ENCODE measurements at places on chromosomes 16 and 17. TPM values are rescaled to one million over a fixed set of nuclear protein-coding genes. Genes with fewer than 3 reads are reported as not detected.
A peak's percentile ranks its signal among the peaks of the same experiment; 100 is the strongest.

KIF2B gene
- total RNA-seq, result not detected

CHST4 gene
- not detected for total RNA-seq

TBX2 gene
- total RNA-seq, result 3.6 TPM

GRB7 gene
- total RNA-seq, result not detected

SDR42E1 gene
- total RNA-seq, result 3.5 TPM

UTP4 gene
- total RNA-seq, result 31.5 TPM

LGALS9B gene
- total RNA-seq, result not detected

PIK3R6 gene
- 1.2 TPM for total RNA-seq

TRPV3 gene
- total RNA-seq, result 0.06 TPM

TEX14 gene
- not detected for total RNA-seq

DNA sequence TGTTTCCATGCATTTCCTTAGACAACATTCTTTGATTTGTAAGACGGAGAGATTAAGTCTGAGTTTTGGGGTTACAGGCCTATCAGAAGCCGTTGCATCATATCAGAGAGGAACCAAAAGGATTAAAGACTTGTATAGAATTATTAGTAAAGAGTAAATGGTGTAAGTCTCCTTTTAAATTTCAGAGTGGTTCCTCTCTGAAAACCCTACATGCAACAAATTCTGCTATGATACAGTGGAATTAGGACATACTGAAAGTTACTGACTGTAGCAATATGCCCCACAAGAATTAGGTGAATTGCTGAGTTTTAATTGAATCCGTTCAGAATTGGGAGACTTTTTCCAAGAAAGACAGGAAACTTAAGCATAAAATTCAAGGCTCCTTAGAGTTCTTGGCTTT is 221.6 kb downstream of the FTO start:
- DNase-seq, result no peak

DNA sequence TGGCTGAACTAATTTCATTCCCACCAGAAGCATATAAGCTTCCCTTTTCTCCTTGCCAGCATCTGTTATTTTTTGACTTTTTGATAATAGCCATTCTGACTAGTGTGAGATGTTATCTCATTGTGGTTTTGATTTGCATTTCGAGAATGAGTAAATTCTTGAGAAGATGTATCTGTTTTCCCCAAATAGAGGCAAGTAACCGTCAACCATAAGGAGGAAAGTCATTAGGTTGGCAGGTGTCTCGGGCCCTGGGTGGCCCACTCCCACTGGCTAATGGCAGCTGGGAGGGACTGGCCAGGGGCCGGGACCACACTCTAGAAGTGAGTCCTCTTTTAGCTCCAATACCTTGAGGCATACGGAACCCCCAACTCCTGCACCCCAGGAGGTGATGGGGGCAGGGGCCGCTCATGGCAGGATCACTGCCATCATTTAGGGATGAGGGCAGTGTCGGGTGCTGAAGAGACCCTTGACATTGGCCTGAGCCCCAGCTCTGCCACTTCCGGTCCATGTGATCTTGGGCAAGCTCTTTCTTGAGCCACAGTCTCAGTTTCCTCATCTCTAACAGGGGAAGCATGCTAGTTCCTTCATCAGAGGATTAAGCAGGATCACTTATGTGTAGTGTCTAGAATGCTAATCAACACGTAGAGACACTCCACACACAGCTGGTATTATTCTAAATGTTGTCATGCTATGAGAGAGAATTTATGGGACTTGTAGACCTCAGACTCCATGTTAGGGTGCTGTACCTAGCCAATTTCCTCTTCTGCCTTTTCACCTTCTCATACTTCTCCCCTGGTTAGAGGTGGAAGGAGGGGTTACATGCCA is 44.3 kb downstream of the RGS9 start:
- no peak for DNase-seq

GRCh38 chr16:47644166-47644565 is 183.0 kb downstream of the PHKB start:
- DNase-seq, result peak; percentile 50

DNA sequence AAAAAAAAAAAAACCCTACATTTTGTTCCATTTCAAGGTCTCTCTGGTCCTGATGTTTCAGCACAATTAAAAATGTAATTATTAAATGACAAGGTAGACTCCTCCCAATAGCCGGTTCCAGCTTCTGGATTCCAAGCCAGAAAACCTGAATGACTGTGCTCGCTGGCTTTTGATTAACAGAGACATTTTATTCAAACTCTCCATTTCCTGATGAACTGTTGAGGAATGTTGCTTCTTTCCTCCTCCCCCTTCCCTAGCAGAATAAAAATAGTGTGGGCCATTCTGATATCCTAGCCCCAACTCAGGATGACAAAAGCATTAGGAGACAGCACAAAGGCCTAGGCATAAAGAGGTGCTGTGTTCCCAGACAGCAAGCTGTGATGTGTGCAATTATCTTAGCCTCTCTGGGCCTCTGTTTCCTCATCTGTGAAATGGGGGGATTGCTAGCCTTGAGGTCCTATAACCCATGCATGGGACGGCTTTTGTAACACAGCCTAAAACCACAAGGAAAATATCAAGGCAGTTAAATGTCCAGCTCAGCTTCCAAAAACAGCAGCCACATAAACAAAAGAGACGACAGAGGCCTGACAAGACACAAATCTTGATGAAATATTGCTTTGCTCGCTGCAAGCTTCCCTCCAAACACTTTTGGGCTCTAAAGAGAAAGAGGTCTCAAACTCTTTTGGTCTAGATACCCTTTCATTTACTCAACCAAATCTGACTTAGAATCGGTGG is 127.2 kb upstream of the RCVRN start:
- no peak for DNase-seq

GRCh38 chr17:2592971-2593820 is at the start of gene PAFAH1B1:
Gene PAFAH1B1 (plus strand): TSS chr17:2593654. CDS start chr17:2638289, 44,635 bp downstream.
- DNase-seq, result no peak

GRCh38 chr17:76469991-76470739 is 2.8 kb downstream of the AANAT start:
- DNase-seq, result no peak

DNA sequence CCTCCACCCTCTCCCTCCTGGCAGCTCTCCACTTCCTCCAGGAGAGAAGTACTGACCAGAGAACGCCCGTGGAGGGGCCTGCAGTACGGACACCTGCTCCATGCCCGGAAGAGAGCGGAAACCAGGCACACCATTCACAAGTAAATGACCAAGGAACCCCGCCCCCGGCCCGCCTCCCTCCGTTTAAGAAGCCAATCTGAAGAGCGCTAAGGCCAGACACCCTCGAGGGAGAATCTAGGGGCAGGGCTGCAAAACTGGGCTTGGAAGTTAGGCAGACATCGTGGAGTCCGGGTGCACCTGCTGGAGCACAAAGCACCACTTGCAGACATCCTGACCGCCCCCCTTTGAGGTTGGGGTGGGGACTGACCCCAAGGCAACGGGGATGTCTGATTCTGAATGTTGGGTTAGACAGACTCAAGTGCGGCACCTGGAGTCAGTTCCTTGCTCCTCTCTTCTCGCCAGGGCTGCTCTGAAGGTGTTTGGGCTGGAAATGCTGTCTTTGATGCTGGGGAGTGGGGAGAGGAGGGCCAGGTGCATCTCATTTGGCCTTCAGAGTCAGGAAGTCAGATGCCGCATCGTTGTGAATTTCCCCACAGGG is 964 bp upstream of the FAAP100 start:
- no peak for DNase-seq

- no peak for DNase-seq
Observed at GRCh38 chr16:56211435-56211981, 20.2 kb downstream of the GNAO1 start.

DNA sequence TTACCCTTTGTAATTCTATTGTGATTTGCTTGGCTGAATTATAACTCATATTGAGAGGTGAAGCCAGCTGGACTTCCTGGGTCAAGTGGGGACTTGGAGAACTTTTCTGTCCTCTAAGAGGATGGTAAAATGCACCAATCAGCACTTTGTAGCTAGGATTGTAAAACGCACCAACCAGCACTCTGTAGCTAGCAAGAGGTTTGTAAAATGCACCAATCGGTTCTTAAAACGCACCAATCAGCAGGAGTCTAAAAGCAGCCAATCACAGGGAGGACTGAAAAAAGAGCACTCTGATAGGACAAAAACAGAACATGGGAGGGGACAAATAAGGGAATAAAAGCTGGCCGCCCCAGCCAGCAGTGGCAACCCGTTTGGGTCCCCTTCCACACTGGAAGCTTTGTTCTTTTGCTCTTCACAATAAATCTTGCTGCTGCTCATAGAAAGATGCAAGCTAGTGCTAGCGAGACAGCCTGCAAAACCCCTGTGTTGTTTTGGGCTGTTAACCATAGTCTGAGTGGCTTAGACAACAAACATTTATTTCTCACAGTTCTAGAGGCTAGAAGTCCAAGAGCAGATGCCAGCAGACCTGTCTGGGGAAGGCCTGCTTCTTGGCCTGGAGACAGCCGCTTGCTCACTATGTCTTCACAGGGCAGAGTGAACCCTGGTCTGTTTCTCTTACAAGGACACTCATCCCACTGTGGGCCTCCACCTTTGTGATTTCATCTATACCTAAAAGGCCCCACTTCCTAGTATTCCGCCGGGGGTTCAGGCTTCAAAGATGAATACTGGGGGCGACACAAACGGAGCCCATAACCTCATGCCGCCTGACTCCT is 39.0 kb upstream of the CRISPLD2 start:
- no peak for DNase-seq

GRCh38 chr17:12048843-12049473 is 28.3 kb downstream of the MAP2K4 start:
- DNase-seq, result no peak

GRCh38 chr16:31386157-31386984 is 6.8 kb upstream of the ITGAD start:
- DNase-seq, result no peak

GRCh38 chr17:50963139-50963538 is 97.0 kb upstream of the TOB1 start:
- DNase-seq, result no peak

DNA sequence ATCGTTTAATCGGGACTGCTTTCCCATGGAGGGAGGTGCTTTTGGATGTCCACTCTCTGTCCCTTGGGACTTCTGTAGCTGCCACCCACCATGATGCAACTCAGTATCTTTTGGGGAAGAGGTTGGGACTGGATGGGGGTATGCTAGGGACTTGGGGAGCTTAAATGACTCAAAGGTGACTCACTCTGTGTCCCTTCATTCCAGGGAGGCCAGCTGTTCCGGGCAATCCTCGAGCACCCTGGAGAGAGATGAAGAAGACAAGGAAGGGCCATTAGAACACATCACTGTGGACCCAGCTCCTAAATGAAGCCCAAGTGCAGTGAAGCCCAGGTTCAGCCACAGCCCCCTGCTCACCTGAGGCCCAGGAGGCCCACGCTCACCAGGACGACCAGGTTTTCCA is 4.6 kb downstream of the COL1A1 start:
- no peak for DNase-seq

- DNase-seq, result no peak
Observed at GRCh38 chr17:65925606-65926307, 266.2 kb downstream of the CEP112 start.

GRCh38 chr16:719815-720446 is 1.0 kb upstream of the ANTKMT start:
- no peak for DNase-seq

GRCh38 chr17:42112552-42113176 is at the start of gene DHX58:
Gene DHX58 (minus strand): TSS chr17:42112714. CDS start chr17:42111892, 822 bp downstream.
- DNase-seq, result no peak

- DNase-seq, result no peak
Observed at GRCh38 chr17:561116-561515, 153.5 kb downstream of the VPS53 start.

GRCh38 chr16:51337662-51338061 is 186.6 kb upstream of the SALL1 start:
- DNase-seq, result no peak

GRCh38 chr16:60404401-60404800 is 1631.8 kb downstream of the CDH8 start:
- DNase-seq, result no peak

- DNase-seq, result no peak
Observed at GRCh38 chr16:84018710-84019109, 23.9 kb downstream of the SLC38A8 start.

- no peak for DNase-seq
Observed at GRCh38 chr16:27924411-27925118, 138.9 kb downstream of the GSG1L start.

GRCh38 chr17:4365628-4366326 is 698 bp downstream of the UBE2G1 start:
- DNase-seq, result no peak

Data from glomerular endothelial cell (primary cell).